ENCODE measurements at places on chromosomes 1 and 21.

DNA sequence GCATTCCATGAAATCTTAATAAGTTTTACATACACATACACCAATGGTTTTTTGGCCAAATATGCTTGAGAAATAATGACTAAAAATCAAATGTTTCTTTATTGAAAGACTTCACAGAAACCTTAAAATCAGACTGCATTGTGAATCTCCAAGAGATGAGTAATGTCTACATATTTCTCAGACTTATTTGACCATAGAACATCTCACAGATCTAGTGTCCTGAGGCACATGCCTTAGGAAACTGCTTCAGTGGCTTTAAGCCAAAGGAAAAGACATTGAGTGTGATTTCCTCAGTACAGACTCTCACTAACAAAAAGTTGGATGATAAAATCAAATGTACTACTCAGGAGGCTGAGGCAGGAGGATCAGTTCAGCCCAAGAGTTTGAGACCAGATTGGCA lies 6.2 kb upstream of the C1orf105 start:
- no peak for DNase-seq

- DNase-seq = no peak
These were observed 4.1 kb upstream of the BTG3 start for GRCh38 chr21:17616831-17617230.

- no peak for DNase-seq
These were observed 84.9 kb downstream of the ITPKB start for GRCh38 chr1:226654046-226654667.

GRCh38 chr1:33332357-33332789 lies 11.5 kb upstream of the A3GALT2 start:
- DNase-seq = no peak

GRCh38 chr1:17539118-17539476 lies 401 bp upstream of the ARHGEF10L start:
- no peak for DNase-seq

DNA sequence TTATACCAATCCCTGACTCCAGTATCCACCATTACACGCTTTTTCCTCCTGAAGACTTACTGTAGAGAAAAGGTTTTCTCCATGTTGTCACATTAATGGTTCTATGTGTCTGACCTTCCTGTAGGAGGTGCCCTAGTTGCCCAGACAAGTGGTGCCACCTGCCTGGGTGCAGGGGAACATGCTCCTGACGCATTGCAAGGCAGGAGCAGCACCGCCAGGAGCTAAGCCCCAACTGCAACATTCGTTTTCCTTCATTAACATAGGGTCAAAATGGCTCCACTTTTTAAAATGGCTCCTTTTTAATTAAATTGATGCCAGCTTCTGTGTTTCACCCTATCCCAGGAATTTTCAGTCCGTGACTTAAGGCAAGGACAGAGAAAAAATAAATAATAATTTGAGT lies 220.1 kb upstream of the SAMSN1 start:
- no peak for DNase-seq

DNA sequence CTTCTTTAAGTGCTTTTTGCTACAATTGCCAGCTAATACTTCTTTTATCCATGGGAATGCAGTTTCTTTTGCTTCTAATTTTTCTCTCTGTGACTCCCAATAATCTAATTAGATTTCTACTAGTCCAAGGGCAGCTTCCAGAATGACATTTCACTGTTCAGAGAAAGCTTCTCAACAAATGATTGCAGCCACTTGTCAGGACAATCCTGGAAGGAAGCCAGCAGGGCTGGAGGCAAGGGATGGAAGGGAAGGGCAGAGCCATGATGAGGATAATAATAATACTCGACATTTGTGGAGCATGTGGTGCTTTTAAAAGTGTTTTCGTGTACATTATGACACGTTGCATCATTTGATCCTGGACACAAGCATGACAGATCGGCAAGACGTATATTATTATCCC lies 19.4 kb downstream of the F11R start:
- no peak for DNase-seq

GRCh38 chr1:34379911-34380310 lies 203.2 kb downstream of the C1orf94 start:
- no peak for DNase-seq

GRCh38 chr1:21607549-21608529 lies 61.3 kb downstream of the RAP1GAP start:
- no peak for DNase-seq

DNA sequence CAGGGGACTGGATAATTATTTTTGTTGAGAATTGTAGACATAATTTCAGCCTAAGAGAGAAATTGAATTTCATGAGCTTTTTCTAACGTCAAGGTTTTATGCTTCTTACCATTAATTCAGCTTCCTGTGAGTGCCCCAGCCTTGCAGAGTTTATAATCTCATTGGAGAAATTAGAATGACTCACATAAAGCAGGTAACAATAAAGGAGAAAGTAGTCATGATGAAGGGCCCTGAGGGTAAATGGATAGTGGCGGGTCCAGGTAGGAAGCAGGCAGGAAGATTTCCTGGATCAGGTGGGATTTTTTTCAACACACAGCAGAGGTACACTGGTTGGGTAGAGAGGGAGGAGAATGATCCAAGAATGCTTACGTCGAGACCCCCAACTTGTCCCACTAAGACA lies 311.4 kb downstream of the BARHL2 start:
- DNase-seq = no peak

GRCh38 chr1:8097077-8097799 lies 71.1 kb upstream of the ERRFI1 start:
- no peak for DNase-seq
